ENCODE measurements at places on chromosomes 11 and 22.

DNA sequence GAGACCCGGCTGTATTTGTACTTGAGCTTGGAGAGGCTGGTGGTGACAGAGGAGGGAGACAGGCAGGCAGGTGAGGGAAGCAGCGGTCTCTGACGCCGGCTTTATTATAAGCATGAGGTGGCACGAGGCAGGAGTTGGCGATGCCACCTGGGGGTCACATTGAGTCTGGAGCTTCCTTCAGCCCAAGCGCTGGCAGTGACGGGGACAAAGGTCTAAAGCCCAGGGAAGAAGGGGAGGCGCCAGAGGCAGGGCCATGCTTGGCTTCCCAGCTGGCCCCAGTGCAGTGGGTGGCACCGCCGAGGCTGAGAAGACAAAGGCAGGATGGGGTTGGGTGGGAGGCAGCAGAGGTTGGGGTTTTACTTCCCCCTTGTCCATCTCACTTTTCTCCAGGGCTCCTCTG lies 4.5 kb downstream of the FXYD2 start:
- no peak for DNase-seq

DNA sequence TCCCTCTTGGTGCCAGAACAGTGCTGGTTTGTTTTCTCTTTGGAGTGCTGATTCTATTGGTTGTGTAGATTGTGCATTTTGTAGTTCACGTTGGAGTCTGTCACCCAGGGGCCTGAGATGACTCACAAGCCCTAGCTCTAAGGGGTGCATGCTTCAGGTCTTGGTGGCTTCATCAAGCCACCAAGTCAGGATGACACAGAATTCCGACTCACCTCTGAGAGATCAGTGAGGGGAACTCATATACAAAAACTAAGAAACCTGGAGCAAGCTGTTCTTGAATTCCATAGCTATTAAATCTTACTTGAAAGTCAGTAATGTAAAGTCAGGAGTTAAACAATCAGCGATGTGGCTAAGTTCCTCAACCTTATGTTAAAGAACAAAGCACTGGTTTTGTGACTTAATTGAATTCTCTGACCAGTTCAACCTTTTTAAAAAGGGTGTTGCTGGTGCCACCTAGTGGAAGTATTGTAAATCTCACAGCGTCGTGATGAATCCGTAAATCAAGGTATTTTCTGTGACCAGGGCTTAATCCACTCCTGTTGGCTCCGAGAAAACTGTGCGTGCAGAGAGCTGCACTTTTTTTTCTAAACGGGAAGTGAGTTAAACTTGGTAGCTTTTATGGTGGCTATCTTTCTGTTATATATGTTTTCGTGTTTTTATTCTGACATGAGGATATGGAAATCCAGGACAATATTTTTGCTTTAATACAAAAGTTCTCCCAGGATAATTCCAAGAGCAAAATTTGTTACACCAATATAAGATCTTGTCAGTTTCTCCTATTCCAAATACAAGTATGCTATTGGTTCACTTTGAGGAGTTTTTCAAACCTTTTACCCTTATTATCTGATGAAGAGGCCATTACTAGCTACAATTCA lies 14.6 kb downstream of the MMP13 start:
- DNase-seq = peak; percentile 58

DNA sequence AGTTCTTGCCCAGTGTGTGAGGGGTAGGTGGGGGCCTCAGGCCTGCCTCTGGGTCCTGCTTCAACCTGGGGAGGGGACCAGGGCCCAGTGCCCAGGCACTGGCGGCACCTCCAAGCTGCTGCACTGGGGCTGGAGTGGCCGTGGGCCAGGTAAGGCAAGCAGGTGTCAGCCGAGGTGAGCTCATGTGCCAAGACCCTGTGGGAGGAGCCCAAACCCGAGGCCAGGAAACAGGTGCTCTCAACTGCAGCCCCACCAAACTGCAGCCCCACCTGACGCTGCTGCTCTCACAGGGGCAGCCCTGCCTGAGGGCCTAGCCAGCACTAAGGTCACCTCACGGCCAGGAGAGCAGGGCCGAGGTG lies 18.1 kb upstream of the GNB1L start:
- no peak for DNase-seq

DNA sequence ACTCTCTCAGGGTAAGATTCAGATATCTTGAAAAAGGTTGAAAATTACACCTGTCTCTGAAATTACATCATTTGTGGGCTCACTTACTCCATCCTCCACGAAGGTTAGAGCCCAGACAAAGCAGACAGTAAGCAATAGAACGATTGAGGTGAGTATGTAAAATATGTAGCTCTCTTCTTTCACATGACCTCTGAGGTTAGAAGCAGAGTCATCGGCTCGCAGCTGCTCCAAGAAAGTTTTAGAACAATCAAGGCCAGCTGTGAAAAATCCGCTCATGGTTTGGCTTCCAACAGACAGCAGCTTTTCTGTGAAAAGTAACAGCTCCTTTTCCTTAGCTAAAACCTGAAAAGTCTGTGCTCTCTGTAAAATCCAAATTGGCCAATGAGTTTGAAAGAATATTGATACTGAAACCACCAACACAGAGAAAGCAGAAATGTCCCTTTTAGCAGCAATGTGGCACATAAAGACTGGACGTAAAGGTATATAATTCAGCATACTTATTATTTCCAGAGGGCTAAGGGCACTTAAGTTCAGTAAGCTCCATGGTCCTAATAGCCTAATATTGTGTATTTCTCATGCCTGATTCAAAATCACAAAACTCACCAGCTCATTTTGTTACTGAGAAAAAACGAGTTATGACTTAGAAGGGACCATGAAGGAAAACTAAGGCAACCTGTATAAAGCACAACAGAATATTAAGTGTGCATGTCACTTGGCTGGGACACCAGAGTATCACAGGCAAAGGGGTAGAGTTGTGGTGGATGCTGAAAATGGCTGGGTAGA lies 78.2 kb downstream of the FAM76B start:
- peak; percentile 92 for DNase-seq

- DNase-seq = no peak
These were observed 53.1 kb downstream of the GALNT18 start for GRCh38 chr11:11568651-11569229.

GRCh38 chr22:48605856-48606481 lies 1221.7 kb downstream of the BRD1 start:
- DNase-seq = no peak

DNA sequence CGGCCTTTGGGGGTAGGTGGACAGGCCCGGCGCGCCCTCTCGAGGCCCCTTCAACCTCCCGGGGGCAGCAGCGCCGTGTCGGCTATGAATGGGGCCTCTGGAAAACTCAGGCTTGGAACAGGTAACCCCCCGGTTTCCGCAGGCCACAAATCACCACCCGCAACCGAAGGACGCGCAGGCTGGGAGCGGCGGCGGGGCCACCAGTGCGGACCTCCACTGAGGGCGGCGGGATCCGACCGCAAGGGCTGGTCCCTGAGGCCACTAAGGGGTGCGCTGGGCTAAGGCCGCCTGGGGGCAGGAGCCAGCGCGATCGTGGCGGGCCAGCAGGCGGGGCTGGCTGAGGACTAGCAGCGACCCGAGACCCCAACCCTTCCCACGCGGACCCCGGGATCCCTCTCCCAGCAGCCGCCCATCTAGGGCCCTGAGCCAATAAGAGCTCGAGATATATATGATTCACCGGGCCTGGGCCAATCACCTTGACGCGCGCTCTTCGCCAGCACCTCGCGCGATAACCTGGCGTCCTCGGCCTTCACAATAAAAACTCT lies 609 bp upstream of the ATF4 start:
- DNase-seq = peak; percentile 58

DNA sequence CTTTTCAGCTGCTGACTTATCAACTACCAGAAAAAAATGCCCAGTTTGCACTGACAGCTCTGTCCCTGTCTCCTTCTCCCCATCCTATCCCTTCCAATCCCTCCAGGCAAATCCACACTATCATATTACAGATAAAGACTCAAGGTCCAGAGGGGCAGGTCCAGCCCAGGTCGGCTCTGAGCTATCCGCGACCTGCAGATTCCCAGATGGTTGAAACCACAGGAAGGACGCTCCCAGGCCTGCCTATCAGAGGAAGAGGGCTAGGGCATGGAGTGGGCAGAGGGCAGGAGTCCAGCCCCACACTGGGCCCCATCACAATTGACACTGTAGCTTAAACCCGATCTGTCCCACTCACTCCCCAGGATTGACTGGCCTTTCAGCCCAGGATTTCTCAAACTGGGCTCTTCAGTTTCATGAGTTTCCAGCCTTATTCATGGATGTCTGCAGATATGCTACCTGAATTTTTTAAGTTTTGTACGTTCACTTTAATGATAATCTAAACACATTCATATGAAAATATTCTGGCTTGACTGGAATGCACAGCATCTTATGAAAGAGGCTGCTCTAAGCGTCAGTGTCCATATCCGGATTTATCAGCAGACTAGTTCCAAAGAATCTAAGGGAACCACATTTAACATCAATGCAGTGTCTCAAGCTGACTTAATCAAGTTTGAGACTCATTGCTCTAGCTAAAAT lies 16.4 kb upstream of the FCHSD2 start:
- peak; percentile 81 for DNase-seq

DNA sequence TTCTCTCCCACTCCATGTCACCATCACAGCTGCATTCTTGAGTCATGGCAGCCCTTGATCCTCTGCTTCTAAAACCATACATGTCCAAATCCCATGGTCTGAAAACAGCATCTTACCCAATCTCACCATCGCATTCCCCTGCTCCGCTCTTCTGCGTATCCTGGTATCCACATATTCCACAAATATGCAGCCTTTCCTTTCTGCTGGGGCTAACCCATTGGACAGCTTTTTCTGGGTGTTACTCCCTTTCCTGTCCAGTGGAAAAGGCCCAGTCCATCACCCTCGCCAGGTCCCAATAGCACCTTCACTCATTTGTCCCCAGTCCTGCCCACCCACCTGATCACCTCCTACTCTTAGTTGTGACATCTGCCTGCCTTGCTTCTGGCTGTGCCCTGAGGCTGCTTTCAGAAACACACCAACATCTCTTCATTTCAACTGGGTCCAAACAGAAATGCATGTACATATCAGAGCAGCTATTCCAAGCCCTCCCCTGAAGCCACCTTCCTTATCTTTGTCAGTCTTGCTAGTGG lies 237.6 kb upstream of the TBCEL start:
- DNase-seq = no peak

DNA sequence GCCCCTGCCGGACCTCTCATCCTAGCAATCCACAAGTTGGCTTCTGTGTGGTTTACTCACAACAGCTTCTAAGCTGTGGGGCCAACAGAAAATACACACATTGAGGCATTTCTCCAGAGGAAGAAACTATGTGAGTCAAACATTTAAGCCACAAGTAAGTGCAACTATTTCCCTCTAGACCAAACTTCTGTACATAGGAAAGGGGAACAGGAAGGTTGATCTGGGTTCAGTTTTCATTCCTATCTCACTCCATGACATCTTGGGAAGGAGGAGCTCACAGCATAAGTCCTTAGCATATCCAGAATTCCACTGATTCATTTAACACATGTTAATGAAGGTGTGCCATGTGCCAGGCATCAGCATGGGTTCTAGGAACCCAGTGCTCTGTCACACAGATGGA lies 72.8 kb upstream of the PICALM start:
- DNase-seq = no peak

GRCh38 chr11:122030286-122030685 lies 85.7 kb downstream of the BLID start:
- no peak for DNase-seq

DNA sequence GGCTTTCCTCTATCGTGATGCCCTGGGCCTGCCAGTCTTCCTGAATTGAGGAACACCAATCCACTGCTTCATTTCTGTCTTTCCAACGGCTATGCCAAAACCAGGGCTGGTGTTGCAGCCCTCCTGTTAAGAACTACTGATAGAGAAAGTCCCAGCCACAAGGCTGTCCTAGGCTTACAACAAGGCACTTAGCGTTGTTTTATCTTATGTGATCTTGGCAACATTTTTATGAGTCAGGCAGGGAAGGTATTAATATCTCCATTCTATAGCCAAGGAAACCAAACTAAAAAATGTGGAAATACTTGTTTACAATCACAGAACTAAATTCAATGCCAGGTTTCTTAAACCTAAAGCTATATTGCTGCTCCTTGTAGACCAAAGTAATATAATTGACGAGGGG lies 89.9 kb upstream of the AMOTL1 start:
- no peak for DNase-seq

- DNase-seq = no peak
These were observed 386.3 kb downstream of the ETS1 start for GRCh38 chr11:128201009-128201408.

DNA sequence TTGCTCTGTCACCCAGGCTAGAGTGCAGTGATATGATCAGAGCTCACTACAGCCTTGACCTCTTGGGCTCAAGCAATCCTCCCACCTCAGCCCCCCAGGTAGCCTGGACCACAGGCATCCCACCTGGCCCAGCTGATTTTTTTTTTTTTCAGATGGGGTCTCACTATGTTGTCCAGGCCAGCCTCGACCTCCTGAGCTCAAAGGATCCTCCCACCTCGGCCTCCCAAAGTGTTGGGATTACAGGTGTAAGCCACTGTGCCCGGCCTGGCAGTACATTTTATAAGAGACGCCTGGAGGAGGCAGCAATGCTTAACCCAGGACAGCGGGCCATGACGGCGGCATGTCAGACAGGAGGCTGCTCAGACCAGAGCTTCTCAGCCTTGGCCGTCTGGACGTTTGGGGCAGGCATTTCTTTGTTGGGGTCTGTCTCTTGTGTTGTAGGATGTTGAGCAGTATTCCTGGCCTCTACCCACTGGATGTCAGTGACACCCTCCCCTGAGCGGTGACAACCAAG lies 4.3 kb downstream of the LGALS2 start:
- no peak for DNase-seq

GRCh38 chr22:49942565-49943404 lies 17.8 kb upstream of the PIM3 start:
- no peak for DNase-seq

GRCh38 chr22:39496131-39496838 lies 5.8 kb upstream of the MIEF1 start:
- peak; percentile 55 for DNase-seq

GRCh38 chr11:62241095-62241494 lies 944 bp upstream of the SCGB1D2 start:
- DNase-seq = no peak

DNA sequence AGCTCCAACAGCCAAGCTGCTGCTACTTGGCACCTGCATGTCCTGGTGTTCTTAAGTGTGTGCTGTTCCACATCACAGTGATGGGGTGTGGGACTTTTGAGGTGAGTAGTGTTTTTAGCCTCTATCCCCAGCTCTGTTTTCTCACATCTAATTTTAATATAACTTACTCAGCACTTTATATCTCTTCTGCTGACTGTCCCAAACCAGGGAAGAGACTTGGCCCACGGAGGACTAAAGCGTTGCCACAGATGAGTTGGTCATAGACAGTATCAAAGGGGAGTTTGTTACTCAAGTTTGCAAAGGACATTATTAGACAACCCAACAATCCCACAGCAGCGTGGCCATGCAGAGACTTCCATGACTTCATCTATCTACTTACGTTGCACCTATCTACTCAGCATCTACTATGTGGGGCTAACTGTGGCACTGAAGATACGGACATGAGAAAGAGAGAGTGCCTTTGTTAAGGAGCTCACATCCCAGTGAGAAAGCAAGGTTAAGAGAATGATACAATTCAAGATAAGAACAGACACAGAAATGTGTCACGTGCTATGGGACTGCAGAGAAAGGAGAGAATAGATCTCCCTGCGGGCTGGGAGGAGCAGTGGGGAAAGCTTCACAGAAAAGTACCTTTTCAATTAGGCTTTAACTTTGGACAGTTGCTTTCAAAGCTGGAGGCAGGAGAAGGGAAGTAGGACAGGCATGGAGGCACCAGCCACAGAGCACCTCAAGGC lies 82.4 kb downstream of the ME3 start:
- DNase-seq = no peak

- no peak for DNase-seq
These were observed 59.1 kb downstream of the SCGB1A1 start for GRCh38 chr11:62477927-62478326.

GRCh38 chr22:49735901-49736421 lies 91.7 kb downstream of the BRD1 start:
- DNase-seq = no peak
